ENCODE measurements at places on chromosomes 13 and 19. TPM values are rescaled to one million over a fixed set of nuclear protein-coding genes. Genes with fewer than 3 reads are reported as not detected.
A peak's percentile ranks its signal among the peaks of the same experiment; 100 is the strongest.

ACTMAP gene
- total RNA-seq = 7.0 TPM

- no peak overlapping the region for H3K27ac ChIP-seq
- no peak for DNase-seq
- H3K27me3 ChIP-seq = no peaks in the 10 kb centered on the region
- peaks cover 13% of the 10 kb centered on the region for H3K36me3 ChIP-seq
These were observed 69.7 kb downstream of the PCCA start for GRCh38 chr13:100158569-100158968.

DNA sequence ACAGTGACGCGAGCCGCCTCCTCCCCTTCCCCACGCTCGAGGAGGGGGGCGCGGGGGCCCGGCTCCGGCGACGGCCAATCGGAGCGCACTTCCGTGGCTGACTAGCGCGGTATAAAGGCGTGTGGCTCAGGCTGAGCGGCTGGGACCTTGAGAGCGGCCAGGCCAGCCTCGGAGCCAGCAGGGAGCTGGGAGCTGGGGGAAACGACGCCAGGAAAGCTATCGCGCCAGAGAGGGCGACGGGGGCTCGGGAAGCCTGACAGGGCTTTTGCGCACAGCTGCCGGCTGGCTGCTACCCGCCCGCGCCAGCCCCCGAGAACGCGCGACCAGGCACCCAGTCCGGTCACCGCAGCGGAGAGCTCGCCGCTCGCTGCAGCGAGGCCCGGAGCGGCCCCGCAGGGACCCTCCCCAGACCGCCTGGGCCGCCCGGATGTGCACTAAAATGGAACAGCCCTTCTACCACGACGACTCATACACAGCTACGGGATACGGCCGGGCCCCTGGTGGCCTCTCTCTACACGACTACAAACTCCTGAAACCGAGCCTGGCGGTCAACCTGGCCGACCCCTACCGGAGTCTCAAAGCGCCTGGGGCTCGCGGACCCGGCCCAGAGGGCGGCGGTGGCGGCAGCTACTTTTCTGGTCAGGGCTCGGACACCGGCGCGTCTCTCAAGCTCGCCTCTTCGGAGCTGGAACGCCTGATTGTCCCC lies at the start of gene JUNB:
Gene JUNB (plus strand): TSS at position 142 of the 706 bp plus-strand sequence. CDS start 286 bp downstream, at position 428.
- H3K27me3 ChIP-seq = no peaks in the 10 kb centered on the region
- peak within 1 kb of the TSS; percentile 96 for H3K4me3 ChIP-seq
- peaks cover 45% of the 10 kb centered on the region for H3K4me1 ChIP-seq
- peak; percentile 98 for DNase-seq
- peak within 1 kb of the TSS; percentile 100 for H3K27ac ChIP-seq

GRCh38 chr19:44737238-44738071 lies 11.1 kb upstream of the BCL3 start:
- H3K36me3 ChIP-seq = no peaks in the 10 kb centered on the region
- no peak overlapping the region for H3K4me3 ChIP-seq
- no peak overlapping the region for H3K27ac ChIP-seq

DNA sequence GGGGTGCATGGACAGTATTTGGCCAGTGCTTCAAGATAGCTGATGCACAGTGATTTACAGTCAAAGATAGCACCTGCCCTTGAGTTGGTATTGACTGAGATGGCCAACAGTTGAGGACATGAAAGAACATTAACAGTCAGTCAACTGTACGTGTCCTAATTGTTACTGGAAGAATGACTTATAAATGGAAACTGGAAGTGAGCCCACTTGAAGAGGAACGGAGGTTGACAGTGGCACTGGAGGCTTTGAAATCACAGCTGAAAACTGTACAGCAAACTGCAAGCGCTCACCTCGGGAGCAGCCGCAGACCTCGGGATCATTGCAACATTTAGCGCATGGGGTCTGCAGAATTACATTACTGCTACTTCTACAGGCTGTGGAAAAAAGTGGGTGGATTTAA lies 77.1 kb downstream of the GGACT start:
- H3K36me3 ChIP-seq = no peaks in the 10 kb centered on the region
- DNase-seq = no peak
- peaks cover 6% of the 10 kb centered on the region for H3K4me1 ChIP-seq
- no peaks in the 10 kb centered on the region for H3K27me3 ChIP-seq
- H3K27ac ChIP-seq = no peak overlapping the region

GRCh38 chr13:98772794-98773452 lies 20.5 kb upstream of the SLC15A1 start:
- H3K4me3 ChIP-seq = no peak overlapping the region
- no peak overlapping the region for H3K27ac ChIP-seq
- H3K36me3 ChIP-seq = no peaks in the 10 kb centered on the region
- H3K27me3 ChIP-seq = peaks cover 4% of the 10 kb centered on the region
- DNase-seq = no peak
- no peaks in the 10 kb centered on the region for H3K4me1 ChIP-seq

SLC7A9 gene
- total RNA-seq = 0.93 TPM
